ENCODE measurements at places on chromosomes 7 and 10.

- DNase-seq: no peak
Measured at GRCh38 chr7:1851721-1852516, 181.8 kb downstream of the ELFN1 start.

GRCh38 chr7:151057506-151057988 lies at the start of gene CDK5:
TSS of gene CDK5 (minus strand) at chr7:151057897. CDS start at chr7:151057848, 49 bp downstream.
- no peak for DNase-seq

DNA sequence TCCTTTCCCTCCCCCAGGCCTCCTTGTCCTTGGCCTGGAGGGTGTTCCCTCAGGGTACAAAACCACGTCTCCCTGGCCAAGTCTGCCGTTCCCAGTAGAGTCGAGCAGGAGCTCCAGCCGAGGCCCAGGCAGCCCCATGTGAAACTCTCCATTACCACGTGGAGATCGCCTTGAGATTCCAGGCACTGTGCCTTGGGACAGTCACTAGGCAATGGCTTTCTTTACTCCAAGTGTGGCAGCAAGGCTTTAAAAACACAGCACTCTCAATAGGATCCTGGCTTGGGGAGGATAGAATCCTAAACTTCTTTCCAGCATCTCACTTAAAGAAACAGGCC lies 57.5 kb downstream of the PLXNA4 start:
- DNase-seq: no peak

DNA sequence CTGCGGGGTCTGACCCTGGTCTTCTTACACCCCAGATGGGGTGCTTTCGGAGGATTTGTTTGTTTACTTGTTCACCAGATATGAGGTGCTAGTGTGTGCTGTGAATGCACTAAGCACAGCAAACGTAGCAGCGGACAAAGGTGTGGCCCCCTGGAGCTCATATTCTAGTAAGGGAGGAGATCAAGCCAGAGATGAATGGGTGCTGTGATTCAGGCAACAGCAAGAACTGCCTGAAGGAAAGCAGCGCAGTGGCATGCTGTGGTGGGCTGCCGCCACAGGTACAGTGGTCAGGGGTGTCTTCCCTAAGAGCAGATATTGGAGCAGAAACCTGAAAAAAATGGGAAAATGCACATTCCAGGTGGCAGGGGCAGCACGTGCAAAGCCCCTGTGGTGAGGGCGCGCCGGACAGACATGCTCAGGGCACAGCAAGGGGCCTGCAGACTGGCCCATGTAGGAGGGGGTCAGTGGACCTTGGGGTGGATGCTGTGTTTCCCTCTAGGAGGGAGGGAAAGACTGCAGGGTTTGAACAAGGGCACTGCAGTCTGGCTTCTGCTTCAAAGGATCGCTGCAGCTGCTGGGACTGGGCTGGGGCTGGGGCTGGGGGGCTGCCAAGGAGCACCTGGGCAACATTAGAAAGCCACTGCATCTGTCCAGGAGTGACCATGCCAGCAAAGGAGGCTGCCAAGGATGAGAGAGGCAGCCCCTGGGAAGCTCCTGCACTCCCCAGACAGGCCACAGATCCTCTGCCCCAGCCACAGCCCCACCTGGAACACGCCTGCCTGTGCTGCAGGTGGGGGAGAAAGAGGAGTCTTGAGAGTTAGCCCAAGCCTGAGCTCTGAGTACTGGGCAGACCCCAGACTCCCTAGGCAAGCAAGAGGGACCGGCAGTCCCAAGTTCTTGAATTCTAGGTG lies 927 bp upstream of the DEPP1 start:
- DNase-seq: no peak

GRCh38 chr10:93290661-93291354 lies 191.3 kb downstream of the MYOF start:
- DNase-seq: no peak

All from stimulated activated CD8-positive, alpha-beta memory T cell treated with anti-CD3 and anti-CD28 coated beads, Interleukin-15, amount 100 ng/mL, for 24 hours (primary cell).